Activated CD4-positive, alpha-beta memory T cell treated with anti-CD3 and anti-CD28 coated beads for 36 hours (primary cell): ENCODE measurements at places on chromosomes 16 and 17.

GRCh38 chr17:48592057-48592514 lies 1.5 kb downstream of the HOXB5 start:
- DNase-seq = no peak

DNA sequence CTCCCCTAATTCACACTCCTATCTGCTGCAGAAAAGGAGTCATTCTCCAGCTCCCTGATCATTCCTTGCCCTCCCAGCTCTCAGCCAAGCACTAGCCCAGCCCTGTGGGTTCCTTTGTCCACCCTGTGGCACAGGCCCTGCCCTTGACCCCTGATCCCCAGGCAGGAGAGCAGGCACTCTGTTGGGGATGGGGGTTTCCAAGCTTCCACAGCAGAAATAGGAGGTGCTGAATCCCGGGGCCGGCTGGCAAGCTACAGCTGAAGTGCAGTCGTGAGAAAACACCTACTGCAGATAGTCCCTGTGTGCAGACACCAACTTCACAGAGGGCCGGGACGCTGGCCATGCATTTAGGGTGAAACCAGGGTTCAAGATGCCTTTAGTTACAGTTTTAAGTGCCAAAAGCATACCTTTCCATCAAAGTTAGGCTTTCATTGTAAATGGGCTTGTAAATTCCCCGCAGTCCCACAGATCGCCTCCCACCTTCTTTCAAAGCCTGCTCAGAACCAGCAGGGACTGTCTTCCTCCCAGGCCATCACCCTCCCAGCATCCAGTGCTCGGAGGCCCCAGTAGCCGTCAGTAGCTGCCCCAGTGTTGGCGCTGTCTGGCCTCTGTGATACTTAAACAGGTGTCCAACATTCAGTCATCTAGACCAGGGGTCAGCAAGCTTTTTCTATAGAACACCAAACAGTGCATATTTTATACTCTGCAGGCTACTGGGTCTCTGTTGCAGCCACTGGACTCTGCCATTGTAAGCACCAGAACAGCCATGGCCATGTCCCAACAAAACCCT lies 10.6 kb downstream of the CPSF4L start:
- no peak for DNase-seq

- DNase-seq = no peak
Measured at GRCh38 chr17:62923258-62924150, 42.5 kb upstream of the TANC2 start.

DNA sequence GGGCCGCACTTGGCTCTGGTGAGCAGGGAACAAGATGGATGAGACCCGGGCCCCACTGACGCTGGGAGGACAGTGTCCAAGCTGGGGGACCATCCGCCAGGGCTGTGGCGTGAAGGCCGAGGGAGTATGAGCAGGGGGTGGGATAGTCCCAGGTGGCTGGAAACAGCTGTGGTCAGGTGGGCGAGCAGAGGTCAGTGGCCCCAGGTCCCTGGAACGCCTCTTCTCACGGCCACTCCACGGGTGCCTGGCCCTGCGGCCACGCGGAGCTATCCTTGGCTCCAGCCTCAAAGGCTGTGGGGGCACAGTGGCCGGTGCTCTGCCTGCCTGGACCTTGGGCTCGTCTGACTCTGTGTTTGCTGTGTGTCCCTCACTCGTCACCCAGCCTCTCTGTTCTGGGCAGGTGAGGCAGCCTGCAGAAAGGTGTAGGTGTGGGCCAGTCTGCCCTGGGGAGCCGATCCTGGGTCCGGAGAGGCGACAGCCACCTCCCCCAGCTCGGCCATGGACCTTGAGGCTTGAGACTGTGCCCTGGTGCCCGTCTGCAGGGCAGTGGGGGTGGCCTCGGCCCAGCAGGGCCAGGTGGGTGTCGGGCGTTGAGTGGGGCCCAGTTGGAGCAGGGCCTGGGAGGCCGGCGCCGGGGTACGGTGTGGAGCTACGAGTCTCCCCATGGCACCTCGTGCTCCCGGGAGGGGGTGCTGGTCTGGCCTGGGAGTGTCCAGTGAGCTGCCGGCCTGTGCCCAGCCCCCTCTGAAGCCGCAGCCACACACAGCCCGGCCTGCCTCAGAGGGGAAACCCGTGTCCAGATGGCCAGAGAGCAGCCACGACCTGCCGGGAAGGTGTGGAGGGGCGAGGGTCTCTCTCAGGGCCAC lies 10.0 kb downstream of the CACNA1H start:
- DNase-seq = no peak

GRCh38 chr17:3978421-3979289 lies 14.4 kb upstream of the ATP2A3 start:
- no peak for DNase-seq

- peak; percentile 87 for DNase-seq
Measured at GRCh38 chr17:4947411-4948165, 742 bp downstream of the PFN1 start.

- no peak for DNase-seq
Measured at GRCh38 chr16:51306116-51306515, 155.0 kb upstream of the SALL1 start.

DNA sequence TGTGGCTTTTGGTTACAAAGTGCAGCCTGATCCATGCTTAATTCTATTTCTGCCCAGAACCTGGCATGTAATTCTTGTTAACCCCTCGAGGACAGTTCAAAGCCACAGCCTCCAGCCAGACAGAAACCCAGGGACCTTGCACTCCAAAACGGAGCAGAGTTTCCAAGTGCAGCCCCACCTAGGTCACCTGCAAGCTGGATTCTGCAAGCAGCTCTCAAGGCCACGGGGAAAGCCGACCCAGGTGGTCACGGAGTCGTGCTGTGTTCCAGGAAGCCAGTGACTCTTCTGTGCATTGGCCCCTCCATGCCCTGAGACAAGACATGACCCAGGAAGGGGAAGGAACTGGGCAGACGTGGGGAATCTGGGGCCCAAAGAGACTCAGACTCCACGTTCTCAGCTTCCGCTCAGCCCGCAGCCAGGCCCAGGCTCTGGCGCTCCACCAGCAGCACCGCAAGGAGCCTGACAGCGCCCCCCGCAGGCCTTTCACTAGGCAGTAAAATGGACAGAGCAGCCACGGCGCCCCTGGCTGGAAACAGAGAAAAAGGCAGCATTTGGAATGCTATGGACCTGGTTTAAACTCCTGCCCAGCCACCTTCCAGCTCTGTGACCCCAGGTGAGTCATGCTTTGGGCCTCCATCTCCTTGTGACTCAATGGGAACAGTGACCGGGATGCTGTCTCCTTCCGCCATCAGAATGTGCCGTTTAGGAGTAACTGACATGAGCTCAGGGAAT lies 27.3 kb upstream of the GSG1L start:
- no peak for DNase-seq

- peak; percentile 58 for DNase-seq
Measured at GRCh38 chr16:78794581-78795250, 695.3 kb downstream of the WWOX start.

GRCh38 chr16:1981398-1981836 lies at the start of gene NOXO1:
Gene NOXO1, minus strand, starts transcription at chr16:1981469. Its CDS starts 290 bp downstream, at chr16:1981179.
- no peak for DNase-seq

DNA sequence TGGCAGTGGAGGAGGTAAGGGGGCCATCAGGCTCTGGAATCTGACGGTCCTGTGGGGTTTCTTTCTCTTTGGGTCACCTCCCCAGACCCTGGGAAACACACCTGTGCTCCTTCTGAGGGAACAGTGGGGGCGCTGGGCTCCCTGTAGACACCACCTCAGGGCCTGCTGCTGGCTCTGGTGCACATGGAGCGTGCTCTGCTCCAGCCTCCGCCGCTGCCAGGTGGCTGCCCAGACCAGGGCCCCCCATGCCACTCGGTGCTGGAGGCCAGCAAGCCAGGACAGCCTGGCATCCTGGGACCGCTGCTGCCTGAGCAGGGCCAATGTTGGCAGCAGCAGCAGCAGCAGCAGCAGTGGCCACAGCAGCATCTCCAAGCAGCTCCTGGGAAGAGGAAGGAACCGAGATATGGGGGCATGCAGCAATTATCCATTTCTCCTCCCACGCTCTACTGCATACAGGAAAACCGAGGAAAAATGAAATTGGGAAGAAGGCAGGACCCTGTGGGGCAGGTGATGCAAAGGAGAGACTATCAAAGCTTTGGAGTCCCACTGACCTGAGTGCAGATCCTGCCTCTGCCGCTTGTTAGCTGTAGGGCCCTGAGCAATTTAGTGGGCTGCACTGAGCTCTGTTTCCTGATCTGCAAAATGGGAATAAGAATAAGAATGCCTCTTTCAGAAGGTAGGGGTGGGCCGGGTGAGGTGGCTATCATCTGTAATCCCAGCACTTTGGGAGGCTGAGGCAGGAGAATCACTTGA lies 902 bp downstream of the GHDC start:
- no peak for DNase-seq

DNA sequence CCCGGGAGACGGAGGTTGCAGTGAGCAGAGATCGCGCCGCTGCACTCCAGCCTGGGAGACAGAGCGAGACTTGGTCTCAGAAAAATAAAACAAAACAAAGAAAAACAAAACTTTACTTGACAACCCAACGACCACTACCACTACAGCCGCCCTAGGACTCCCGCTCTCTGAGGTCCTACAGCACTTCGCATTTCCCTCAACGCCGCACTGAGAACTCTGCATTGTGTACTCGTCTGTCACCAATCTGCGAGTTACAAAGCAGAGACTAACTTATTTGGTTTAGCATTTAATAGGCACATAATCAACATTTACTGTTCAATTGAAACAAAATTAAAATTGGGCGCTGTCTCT lies 479 bp upstream of the ZNF207 start:
- peak; percentile 26 for DNase-seq

DNA sequence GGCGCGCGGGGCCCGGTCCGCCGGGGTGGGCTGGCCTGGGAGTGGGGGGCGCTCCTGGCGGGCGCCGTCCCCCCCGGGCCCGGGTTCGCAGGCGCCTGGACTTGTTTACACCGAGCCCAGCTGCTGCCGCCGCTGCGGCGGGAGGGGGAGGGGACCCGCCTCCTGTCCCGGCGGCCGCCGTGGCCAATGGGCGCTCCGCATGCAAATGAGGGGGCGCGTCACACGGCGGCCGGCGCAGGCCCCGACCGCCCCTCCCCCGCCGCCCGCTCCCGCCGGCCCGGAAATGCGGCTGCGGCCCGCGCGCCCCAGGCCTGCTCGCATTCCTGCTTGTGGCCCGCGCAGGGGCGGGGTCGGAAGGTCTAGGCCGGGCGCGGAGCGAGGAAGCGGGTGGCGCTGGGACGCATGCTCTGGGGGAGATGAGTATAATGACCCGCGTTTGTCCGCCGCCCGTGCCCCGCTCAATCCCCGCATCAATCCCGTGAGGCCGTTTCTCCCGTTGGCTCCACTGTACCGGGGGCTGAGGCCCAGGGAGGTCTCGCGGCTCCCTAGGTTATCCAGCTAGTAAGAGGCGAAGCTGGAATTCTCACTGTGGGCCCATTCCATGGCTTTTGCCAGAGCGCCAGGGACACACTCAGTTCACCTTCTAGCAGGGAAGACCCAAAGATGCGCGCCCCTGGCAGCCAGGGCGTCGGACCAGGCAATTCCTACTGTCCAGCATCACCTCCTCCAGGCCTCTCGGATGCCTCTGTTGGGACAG lies at the start of gene YPEL3:
YPEL3 (minus strand) TSS at position 109 of the 757 bp plus-strand sequence. CDS start 731 bp downstream, outside the sequence.
- peak; percentile 93 for DNase-seq

GRCh38 chr17:65864394-65864793 lies 302.9 kb upstream of the AXIN2 start:
- no peak for DNase-seq
